ENCODE measurements at places on chromosomes 7 and 10.

DNA sequence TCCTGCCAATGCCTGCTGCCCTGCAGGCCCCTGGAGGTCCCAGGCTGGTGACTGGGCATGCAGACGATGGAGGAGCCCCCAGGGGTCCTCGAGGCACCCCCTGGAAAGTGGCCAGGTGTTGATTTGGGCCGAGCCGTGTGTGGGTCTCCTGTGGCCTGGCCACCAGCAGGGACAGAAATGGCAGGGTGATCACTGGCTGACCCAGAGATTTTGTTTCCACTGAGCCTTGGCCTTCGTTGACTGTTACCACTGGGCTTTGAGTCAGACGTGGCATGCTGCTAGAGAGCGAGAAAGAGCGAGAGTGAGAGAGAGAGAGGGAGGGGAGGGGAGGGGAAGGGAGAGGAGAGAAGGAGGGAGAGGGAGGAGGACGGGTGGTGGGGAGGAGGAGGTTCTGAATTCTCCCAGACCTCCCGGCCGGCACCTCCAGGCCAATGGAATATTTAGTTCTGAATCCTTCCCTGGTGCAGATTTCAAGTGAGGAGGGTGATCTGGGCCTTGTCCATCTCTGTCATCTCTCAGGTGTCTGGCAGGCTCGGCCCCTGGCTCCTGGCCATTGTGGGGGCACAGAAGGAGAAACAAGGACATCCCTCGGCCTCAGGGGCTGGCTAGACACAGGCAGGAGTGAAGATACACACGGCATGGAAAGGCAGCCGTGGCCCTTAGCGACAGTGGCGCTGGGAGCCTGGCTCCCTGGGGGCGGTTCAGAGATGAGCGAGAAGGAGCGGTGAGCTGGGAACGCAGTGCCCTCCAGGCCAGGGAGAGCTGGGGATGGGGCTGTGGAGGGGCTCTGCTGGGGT is 58.2 kb downstream of the GLRX3 start:
- no peak for DNase-seq

DNA sequence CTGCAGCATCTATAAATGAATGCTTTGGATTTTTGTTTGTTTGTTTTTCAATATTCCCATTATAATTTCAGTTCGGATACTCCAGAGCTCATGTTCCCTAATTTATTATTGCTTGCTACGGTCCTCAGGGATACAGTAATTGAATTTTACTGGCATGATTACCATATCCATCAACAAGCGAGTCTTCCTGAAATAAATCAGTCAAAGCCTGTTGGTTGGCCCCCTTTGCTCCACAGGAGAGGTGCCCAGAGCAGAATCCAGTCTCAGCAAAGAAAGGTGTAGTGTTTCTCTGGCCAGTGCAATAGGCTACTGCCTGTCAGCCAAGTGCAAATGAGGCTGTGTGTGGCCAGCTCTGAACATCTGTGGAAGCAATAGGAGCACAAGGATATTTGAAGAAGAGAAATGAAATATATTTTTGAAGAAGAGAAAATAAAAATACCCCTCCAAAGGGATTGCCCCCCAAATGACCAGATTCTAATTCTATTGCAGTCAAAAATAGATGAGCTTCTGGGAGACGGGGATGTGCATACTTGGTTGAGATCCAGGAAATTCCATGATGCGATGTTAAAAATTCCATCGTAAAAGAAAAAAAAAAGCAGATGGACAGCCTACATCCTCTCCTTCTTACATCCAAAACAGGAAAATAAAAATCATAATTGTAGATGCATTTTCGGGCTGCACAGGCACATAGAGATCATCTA is 18.1 kb downstream of the TRIL start:
- DNase-seq = no peak

GRCh38 chr10:102564209-102564834 is 60.5 kb downstream of the SUFU start:
- DNase-seq = peak; percentile 55

GRCh38 chr7:82559193-82559805 is 115.7 kb upstream of the CACNA2D1 start:
- DNase-seq = no peak

- no peak for DNase-seq
Measured at GRCh38 chr10:21722209-21722608, 188.2 kb downstream of the MLLT10 start.

GRCh38 chr7:142418326-142418725 is 160.5 kb upstream of the PRSS58 start:
- DNase-seq = no peak

GRCh38 chr10:89478085-89478738 is 57.2 kb downstream of the SLC16A12 start:
- peak; percentile 26 for DNase-seq

GRCh38 chr10:50469778-50470193 is 154.0 kb downstream of the SGMS1 start:
- no peak for DNase-seq

DNA sequence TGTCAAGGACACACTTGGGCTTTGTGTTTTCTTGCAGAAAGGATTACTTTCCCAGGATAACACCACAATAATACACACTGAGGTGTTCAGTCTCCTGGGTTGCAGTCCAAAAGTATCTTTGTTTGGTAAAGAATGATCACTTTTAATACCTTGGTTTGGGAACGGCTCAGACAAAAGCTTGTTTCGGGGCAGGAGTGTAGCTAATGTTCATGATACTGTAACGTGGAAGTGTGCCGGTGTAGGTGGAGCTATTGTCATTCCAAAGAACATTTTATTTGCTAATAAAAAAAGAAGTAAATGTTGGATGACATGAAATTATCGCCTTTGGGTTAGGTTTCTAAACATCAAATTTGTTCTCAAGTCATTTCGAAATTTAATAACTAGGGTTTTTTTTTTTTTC is 1.2 kb downstream of the EIF4H start:
- DNase-seq = no peak

GRCh38 chr7:48938539-48939295 is 14.4 kb downstream of the CDC14C start:
- no peak for DNase-seq

GRCh38 chr10:126536656-126537055 is 133.8 kb downstream of the C10orf90 start:
- no peak for DNase-seq

- no peak for DNase-seq
Measured at GRCh38 chr7:129949292-129950133, 3.2 kb downstream of the UBE2H start.

DNA sequence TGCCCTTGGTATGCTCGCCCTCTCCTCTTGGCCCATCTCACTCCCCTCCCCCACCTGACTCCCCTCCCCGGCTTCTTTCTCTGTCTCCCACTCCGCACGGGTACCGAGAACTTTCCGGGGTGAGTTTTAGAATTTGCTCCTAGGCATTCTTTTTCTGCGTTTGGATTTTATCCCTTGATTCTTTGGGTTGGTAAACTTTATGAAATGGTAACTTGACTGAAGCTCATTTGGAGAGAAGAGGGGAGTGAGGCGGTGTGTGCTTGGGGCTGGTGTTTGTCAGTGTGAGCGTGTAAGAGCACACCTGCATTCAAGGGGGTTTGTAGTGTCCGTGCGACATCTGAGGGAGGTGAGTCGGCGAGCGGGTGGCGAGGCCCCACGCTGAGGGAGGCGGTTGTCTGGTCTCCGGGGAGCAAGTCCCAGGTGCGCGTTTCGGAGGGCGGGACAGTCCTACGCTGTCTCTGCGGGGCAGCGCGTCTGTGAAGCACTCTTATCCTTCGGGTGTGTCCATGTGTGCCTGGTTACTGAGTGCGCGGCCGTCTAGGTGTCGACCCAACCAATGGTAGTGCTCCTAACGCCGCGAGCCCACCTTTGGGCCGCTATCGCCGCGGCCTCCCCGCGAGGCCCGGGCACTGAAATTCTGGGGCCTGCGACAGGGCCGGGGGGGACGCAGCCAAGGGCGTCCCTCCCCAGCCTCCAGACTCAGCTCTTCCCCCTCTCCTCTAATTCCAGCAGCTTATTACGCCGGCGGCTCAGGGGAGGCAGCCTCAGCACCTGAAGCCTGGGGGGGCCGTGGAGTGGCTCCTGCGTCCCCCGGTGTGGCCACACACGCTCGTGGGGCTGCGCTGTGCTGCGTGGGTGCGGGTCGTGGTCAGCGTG is 2.6 kb upstream of the ZNF503 start:
- peak; percentile 40 for DNase-seq

- no peak for DNase-seq
Measured at GRCh38 chr7:311131-311680, 21.2 kb downstream of the FOXL3 start.

GRCh38 chr10:71239946-71240795 is 27.8 kb downstream of the UNC5B start:
- DNase-seq = no peak

DNA sequence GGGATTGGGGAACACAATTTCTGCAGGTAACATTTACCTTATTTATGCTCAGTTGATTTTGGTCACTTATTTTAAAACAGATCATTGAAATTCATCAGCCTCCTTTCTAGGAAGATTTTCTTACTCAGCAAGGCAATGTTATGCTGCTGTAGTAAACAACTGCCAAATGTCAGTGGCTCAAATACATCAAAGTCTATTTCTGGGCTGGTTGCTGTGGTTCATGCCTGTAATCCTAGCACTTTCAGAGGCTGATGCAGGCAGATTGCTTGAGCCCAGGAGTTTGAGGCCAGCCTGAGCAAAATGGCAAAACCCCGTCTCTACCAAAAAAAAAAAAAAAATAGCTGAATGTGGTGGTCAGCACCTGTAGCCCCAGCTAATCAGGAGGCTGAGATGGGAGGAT is 25.9 kb downstream of the HABP2 start:
- no peak for DNase-seq

GRCh38 chr7:22114440-22114981 is 168.8 kb upstream of the CDCA7L start:
- no peak for DNase-seq

- no peak for DNase-seq
Measured at GRCh38 chr10:50510517-50511473, 113.0 kb downstream of the SGMS1 start.

GRCh38 chr7:112213735-112214134 is 7.2 kb downstream of the ZNF277 start:
- no peak for DNase-seq

DNA sequence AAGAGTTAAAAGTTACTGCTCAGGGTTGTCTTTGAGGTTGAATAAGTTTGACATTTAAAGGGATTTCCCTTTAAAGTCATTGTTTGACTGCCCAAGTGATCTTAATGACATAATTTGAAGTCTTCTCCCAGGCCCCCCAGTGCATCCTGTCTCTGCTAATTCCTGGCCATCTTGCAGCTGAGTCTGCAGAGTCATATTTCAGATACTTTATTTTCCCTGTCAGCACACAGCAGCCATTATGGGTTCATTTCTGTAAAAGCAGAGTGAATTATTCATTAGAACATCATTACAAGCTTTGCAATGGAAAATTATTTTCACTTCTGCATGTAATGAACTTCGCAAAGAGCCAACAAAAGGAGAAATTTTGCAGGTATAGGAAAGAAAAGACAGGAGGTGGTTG is 536.6 kb downstream of the GALNT17 start:
- DNase-seq = no peak

- no peak for DNase-seq
Measured at GRCh38 chr10:129416956-129417765, 49.9 kb upstream of the MGMT start.

DNA sequence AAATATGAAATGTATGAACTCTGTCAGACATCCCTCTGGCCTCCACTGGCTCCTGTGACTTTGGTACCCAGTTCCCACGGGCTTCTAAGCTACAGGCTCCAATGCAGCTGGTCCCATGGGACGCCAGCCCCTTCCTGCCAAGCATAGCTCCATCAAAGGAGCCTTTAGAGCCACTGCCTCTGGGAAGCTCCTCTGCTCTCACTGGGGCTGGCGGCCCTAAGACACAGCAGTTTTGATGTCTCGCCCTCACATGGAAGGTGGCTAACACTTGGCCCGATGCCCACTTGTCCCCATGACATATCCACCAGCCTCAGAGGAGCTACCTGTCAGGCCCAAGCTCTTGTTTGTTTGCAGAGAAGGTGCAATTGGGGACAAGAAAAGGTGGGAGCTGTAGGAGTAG is 453.7 kb upstream of the LRRN3 start:
- DNase-seq = no peak

GRCh38 chr7:23967949-23968599 is 258.1 kb downstream of the STK31 start:
- DNase-seq = peak; percentile 43

DNA sequence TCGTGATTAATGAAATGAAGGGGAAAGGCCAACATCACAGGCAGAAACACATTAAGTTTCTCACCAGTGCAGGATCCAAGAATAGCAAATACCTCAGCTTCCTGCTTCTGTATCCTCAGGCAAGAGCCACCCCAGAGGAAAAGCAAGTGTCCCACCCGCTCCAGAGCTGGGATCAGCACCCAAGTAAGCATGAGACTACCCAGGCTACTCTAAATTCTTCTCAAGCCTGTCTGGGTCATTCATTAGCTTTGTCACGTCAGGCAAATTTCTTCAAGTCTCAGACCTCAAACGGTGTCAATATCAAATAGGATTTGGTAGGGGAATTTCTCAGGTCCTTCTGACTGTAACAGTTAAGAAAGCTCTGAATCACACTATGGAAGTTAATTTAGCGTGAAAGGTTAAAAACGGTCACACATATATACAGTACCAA is 59.0 kb downstream of the GNA12 start:
- peak; percentile 61 for DNase-seq

GRCh38 chr7:4871056-4871680 is 9.3 kb upstream of the PAPOLB start:
- no peak for DNase-seq

DNA sequence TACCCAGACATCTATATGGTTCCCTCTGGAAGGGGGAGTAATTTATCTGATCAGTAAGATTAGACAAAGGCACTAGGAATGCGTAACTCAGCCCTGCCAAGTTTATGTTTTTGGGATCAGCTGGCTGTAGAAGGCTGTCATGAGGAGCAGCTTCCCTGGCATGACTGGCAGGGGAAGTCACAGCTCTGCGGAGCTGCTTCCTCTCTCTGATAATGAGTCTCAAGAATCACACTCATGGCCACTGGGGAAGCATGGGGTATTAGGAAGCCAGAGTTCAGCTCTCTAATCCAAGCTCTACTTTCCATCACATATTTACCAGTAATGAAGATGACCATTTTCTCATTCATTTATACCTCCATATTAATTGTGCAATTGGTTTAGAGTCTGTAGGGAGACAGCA is 758.9 kb downstream of the GRM8 start:
- DNase-seq = no peak

DNA sequence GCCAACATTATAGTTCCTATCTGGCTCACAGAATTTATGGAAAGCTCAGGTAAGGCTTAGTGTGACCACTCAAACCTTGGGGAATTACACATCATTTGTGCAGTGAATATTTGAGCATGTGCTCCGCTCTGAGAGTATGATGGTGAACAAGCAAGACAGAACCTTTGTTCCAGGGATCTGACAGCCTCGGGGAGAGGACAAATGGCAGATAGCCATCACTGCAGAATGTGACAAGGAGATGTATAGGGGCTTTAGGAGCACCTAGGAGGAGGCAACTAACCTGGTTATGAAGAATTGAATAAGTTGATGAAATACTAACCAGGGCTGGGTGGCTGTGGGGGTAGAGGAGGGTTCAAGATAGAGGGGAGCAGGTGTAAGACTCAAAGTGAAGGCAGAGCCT is 290.5 kb downstream of the GFRA1 start:
- DNase-seq = no peak

GRCh38 chr7:47373871-47374451 is 207.9 kb downstream of the TNS3 start:
- no peak for DNase-seq

Measured in GM10248 (cell line).